ENCODE measurements at places on chromosomes 5 and 9.

- DNase-seq: no peak
Observed at GRCh38 chr5:125367702-125368101, 621.3 kb upstream of the ZNF608 start.

- DNase-seq: no peak
Observed at GRCh38 chr5:135433681-135434426, 13.3 kb downstream of the DCANP1 start.

DNA sequence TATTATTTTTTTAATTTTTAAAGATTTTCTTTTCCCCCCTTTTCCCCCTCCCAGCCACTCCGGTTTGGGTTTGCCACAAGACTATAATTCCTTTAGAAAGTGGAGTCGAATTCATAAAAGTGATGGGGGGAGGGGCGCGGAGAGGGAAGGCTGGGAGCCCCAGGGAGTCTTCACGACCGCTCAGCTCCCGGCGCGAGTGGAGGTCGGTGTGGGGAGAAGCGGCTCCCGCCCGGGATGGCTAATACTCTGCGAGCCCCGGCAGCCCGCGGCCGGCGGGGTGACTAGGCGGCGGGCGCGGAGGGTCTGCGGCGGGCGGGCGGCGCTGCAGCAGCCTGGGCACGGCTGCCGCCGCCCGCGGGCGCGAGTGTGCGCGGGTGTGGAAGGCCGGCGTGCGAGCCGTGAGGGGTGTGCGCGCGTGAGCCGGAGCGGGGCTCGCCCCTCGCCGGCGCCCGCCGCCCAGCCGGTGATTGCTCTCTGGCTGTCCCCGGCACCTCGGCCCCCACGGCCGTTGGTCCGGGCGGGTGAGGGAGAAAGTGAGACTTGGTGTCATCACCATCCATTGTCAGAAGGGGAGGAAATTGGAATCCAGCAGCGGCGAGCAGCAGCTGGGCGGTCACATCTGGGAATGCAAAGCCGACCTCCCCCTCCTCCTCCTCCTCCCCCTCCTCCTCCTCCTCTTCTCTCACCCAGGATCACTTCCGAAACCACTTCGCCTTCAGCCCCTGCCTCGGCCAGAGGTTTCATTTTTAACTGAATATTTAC, at the start of gene PARP8:
PARP8 (plus strand) TSS at position 377 of the 762 bp plus-strand sequence. CDS start 459 bp downstream, outside the sequence.
- DNase-seq: peak; percentile 64

DNA sequence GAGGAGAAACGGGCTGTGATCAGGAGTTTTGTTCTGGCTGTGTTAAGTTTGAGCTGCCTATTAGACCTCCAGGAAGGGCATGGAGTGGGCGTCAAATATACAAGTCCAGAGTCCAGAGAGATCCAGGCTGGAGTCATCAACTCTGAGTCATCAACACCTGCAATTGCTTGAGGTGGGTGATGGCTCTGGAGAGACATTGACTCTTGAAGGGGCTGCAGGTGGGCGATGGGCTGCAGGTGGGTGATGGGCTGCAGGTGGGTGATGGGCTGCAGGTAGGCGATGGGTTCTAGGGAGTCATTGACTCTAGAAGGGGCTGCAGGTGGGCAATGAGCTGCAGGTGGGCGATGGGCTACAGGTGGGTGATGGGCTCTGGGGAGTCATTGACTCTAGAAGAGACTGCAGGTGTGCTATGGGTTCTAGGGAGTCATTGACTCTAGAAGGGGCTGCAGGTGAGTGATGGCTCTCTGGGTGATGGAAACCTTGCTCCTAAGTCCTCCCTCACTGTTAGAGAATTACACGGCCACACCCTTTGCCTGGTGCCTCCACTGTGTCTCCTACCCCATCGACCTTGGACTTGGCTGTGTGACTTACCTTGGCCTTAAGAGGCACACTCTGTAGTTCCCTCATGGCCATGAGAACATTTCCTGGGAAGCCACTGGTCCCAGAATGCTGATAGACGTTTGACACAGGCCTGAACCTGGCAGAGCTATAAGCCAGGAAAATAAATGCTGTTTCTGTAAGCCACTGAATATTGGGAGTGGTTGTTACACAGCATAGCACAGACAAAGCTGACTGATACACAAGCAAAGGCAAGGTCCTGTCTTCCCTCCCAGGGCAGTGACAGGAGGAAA, 10.4 kb upstream of the FIBCD1 start:
- no peak for DNase-seq

GRCh38 chr5:66010476-66010875, 84.1 kb downstream of the ERBIN start:
- DNase-seq: no peak
